Astrocyte of the spinal cord (primary cell): ENCODE measurements at places on chromosomes 16 and 17.

- DNase-seq, result no peak
These were observed 25.3 kb upstream of the TRPV3 start for GRCh38 chr17:3582915-3583314.

GRCh38 chr16:16106466-16106865, 116.8 kb downstream of the ABCC6 start:
- no peak for DNase-seq

GRCh38 chr17:237406-237955, 56.0 kb upstream of the DOC2B start:
- no peak for DNase-seq

- DNase-seq, result peak; percentile 73
These were observed 14.1 kb downstream of the MAP3K14 start for GRCh38 chr17:45302649-45303173.

DNA sequence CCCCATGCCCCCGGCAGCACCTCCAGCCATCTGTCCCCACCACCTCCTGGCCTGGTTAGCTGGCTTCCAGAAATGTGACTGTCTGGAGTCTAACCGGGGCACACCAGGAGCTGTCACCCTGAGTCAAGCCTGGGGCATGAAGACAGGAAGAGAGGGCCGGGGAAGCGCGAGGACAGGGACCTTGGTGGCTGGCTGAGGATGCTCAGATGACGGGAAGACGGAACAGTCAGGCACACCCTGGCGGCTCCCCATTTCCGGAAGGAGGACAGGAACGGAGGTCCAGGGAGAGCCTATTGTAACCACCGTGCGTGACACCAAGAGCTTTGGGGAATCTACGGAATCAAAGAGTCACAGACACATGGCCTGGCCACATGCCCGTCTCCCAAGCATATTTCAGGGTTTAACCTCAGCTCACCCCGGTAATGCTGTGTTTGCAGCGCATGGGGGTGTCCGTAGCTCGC, 51.7 kb downstream of the SDK2 start:
- no peak for DNase-seq

- DNase-seq, result no peak
These were observed 26.2 kb downstream of the TBX2 start for GRCh38 chr17:61425682-61426481.

DNA sequence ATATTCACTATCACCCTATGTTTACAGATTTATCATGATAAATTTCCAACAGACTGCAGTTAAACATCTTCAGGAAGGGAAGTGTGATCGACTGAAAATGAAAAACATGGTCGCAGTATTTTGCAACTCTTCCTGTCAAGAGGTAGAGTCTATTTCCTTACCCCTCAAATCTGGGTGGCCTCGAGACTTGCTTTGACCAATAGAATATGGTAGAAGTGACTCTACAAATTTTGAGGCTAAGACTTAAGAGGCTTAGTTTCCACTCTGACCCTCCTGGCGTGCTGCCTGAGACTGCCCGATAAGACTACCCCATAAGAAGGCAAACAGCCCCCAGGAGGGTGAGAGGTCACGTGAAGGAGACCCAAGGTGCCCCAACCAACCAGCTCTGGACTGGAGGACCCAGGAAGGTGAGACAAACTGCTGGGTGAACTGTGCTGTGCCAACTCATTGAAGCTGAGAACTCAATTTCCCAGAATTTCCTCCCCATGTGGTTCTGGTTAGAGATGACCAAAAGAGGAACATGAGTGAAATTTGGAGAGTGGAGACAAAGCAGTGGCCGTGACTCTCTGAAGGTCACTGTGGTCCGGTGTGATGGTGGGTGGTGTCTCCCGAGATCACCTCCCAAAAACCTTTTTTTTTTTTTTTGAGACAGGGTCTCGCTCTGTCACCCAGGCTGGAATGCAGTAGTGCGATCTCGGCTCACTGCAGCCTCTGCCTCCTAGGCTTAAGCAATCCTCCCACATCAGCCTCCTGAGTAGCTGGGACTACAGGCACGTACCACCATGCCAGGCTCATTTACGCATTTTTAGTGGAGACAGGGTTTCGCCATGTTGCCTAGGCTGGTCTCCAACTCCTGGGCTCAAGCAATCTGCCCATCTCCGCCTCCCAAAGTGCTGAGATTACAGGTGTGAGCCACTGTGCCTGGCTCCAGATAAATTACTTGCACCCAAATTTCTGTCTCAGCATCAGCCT, 38.2 kb upstream of the LITAF start:
- no peak for DNase-seq
